CD4-positive, alpha-beta T cell treated with Interleukin-6 for 4 hours (primary cell): ENCODE measurements at places on chromosomes 4 and X.

DNA sequence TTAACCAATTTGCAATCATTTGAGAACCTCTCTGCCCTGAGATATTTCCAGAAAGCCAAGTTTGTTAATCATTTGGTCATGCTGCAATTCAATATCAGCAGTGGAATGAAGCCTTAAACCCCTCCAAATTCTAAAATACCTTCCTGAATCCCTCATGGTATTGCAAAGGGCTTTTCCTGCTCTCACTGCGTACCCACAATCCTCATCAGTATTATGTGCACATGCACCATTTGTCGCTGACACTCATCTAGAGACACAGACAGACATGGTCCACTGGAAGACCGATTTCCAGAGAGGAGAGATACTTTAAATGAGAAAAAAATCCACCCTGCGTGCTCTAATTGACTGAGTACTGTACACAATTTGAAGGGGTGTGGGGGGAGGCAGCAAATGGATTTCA, 104.4 kb downstream of the GPC3 start:
- no peak for DNase-seq

GRCh38 chrX:108468486-108468885, 28.8 kb downstream of the COL4A5 start:
- DNase-seq: no peak

- no peak for DNase-seq
These were observed 3.8 kb upstream of the TBL1X start for GRCh38 chrX:9461087-9461486.

DNA sequence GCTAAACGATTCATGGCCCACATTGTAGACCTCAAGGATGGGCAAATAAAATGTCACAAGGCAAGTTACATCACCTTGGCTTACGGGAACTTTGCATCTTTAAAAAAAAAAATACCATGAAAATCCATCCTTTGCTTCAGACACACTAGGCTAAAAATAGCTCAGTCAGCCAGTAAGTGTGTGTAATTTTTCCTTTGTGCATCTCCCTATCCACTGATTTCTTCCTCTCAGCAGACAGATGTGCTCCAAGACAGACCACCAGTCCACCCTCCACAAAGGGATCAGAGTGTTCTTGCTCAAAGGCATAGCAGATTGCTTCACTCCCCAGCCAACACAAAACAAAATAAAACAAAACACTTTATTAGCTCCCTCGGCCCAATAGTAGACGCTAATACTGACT, 14.6 kb downstream of the LDB2 start:
- no peak for DNase-seq

DNA sequence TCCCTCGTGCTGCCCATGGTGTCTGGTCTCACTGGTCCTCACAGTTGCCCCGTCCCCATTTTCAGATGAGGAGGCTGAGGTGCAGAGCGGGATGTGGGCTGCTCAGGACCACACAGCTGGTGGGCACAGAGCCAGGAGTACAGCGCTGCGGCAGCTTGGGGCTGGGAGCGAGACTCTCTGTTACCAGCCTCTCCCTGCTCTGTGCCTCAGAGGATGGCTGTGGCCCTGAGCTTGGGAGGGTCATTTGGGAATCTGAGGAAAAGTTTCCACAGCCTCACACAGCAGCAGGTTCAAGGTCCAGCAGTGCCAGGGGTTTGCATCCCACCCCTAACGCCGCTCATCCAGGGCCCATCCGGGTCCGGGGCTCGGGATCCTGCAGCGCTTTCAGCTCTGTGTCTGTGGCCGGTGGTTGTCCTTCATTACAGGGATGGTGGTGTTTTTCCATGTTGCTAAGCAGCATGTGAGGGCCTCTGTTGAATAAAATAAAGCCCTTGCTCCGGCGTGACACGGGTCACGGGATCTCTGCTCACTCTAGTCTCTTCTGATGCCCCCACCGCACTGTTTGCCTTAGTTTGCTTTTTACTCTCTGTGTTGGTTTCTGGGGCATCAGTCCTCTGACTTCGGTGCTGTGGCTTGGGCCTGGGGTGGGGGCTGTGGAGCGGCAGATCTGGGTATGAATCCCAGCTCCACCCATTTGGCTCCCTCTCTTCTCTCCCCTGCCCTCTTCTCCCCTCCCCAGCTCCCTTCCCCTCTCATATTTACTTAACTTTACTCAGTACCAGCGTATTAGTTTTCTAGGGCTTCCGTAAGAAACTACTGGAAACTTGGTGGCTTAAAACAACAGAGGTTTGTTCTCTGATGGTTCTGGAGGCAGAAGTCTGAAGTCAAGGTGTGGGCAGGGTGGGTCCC, 6.5 kb downstream of the WFS1 start:
- no peak for DNase-seq

DNA sequence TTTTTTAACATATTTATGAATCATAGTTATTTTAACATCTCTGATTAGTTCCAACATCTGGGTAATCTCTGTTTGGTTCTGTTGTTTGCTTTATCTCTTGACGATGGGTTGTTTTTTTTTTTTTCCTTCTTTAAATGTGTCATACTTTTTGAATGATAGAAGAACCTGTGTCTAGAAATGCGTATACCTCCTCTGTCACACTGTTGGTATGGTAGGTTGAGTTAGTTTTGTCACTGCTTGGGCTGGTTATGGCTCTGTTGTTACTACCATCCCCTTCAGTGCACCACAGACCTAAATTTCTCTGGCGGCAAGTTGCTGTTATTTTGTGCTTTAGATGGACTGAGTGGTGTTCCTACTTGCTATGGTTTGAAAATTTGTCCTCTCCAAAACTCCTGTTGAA, 16.8 kb downstream of the STIM2 start:
- no peak for DNase-seq

DNA sequence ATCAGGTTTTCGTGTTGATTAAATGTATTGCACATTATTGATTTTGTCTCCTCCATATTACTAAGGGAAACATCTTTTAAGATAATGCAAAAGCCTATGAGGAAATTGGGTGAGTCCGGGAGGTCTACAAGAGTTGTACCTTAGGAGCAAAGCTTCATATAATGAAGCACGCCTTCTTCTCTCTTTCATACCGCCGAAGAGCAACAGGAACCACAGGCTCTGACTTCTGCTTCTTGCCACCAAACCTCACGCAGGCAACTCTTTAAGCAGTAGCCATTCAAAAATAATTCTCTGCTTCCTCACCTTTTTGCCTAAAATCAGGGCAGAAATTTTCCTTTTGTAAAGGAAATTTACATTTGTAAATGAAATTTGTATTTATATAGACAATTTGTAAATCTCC, 139.6 kb downstream of the SPRY1 start:
- DNase-seq: no peak

DNA sequence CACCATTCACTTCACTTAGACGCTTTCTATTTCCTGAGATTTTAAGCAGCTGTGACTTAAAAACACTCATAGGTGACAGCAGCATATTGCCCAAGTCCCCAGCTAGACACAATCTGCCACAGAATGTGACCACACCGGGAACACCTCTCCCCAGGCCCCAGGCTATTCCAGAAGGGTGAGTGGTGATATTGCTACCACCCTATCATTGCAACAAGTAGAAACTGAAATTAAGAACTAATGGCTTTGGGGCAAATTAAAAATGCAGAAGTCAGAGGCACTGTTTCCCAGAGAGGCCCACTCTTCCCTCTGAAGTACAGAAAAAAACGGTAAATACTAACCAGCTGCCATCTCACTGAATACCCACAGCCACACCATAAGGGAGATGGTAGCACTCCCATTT, 35.0 kb downstream of the QDPR start:
- DNase-seq: no peak

DNA sequence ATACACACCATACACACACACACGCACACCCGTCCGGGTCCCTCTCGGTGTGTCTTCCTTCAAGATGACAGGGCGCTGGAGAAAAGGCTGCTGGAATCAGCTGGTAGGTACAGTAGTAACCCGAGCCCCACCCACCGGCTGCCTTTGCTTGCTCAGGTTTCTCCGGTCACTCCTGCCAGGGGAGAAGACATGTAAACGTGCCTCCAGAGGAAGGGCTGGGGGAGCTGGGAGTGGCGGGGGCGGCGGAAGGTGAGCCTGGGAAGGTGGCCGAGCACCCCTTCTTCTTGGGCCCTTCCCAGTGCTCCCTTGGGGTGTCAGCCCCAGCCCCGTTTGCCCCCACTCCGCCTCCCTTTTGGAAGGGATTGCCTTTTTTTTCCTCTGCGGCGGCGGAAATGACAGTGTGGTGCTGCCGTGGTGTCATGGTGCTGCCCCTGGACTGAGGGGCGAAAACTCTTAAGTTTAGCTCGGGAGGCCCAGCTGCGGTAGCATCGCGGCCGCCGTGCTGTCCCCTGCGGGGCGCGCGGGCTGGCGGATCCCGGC, at the start of gene MID2:
MID2 (plus strand) TSS at position 169 of the 540 bp plus-strand sequence. CDS start 561 bp downstream, outside the sequence.
- DNase-seq: peak; percentile 65

- DNase-seq: no peak
These were observed 11.4 kb upstream of the GPR34 start for GRCh38 chrX:41677183-41678060.

GRCh38 chr4:150080337-150080736, 2.1 kb downstream of the DCLK2 start:
- DNase-seq: no peak

DNA sequence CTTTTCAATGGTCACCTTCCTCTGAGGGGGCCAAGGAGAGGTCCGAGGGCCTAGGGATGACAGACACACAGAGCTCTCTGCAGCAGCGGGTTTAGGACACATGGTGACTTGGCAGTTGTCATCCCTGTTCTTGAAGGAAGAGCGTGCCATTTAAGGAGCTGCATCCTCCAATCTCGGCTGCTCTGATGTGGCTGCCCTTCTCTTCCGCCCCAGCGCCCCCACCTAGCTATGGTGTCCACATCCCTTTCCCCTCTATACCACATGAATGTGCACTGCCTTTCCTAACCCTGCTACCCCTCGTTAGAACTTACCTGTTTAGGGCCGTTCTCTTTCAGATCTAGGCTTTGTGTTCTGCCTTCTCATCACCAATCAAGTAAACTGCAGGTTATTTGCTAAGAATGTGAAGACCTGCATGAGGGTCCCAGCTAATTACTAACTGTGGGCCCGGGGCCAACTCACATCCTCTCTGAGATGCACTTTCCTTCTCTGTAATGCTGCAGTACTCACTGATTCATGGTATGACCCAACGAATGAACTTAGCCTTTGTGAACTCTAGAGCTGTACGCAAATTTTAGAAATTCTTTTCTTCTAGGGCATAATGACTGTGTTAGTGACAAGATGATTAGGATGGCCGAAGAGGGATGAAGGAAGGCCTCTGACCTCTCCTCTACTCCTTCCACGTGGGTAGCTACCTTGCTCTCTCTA, 38.2 kb downstream of the CHST7 start:
- DNase-seq: peak; percentile 63

DNA sequence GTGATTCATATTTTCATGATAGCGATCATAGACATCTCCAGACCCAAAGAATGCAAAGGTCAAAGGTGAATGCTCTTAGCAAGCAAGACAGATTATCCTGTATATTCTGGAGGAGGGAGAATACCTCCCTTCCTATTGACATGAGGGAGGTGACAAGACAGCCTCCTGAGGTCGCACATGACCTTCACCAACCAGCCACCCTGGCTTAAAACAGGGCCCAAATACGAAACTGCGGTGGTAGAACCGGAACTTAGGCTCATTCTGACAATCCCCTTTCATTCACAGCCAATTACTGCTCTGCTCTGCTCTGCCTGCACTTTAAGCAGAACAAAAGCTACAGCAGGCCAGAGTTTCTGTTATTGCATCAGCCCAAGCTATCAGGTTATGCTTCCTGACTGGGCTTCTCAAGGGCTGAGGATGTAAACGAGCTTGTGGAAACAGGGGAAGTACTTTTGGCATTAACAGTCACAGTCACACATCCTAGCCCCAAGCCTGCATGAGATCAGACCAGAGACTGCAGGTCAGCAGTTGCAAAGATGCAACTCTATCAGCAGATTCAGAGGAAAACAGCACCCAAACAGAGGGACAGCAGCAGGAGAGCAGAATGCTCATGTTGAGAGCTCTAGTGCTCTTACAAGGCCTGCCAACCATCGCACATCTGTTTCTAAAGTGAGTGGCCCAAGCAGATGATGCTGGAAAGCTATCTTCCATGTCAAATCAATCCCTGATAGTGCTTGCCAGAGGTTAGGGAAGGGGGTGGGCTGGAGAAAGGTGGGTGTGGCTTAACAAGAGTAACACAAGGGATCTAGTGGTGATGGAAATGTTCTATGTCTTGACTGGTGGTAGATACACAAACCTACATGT, 51.3 kb upstream of the MAP3K15 start:
- DNase-seq: no peak

- DNase-seq: no peak
These were observed at the start of gene PDHA2 for GRCh38 chr4:95839891-95840290. Gene PDHA2, plus strand, starts transcription at chr4:95840093. Its CDS starts 58 bp downstream, at chr4:95840151.

DNA sequence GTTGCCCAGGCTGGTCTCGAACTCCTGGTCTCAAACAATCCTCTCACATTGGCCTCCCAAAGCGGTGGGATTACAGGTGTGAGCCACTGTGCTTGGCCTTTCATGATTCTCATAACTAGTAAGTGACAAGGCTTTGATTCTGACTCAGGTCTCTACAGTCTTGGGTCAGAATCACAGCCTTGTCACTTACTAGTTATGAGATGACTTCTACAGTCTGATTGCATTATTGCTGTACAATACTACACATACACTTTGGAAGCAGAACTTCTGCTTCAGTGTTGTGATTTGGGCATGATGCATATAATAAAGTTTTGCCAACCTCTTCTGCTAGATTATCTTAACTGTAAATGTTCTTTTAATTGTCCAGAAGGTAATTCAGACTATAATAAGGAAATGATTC, 123.3 kb downstream of the KDM6A start:
- no peak for DNase-seq

DNA sequence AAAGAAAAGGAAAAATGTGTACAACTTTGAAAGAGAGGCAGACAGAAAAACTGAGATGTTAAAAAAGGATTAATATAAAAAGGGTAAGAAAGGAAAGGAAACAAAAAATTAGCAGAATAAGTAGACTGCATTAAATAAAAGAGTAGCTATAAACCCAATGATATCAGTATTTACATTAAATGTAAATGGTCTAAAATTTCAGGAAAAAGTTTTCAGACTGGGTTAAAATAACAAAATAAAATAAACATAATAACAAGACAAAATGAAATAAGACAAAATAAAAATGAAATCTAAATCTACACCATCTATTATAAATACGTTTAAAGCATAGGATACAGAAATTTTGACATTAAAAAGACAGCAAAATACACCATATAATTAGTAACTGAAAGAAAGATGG, 199.0 kb downstream of the HTR2C start:
- DNase-seq: no peak

GRCh38 chrX:134591502-134591901, 66.8 kb downstream of the PLAC1 start:
- DNase-seq: no peak

DNA sequence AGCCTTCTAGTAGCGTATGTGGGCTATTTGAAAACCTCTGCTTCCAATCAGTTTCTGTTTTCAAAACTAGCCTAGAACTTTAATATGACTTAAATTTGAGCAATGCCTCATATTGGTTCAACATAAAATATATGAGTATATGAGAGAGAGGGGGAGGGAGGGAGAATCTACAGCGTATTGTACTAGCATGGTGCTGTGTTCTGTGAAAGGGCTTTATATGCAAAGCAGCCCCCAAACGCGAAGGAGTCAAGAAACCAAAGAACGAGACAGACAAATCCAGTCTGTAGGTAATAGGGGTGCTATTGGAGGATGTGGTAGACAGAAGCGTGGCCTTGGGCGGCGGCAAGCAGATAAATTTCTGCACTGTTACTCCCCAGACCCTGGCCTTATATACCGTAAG, 784 bp upstream of the ANXA5 start:
- peak; percentile 6 for DNase-seq
